ENCODE measurements at places on chromosomes 11 and 22. TPM values are rescaled to one million over a fixed set of nuclear protein-coding genes. Genes with fewer than 3 reads are reported as not detected.

The OR5B2 gene
- total RNA-seq, result 0.38 TPM

The OR4D5 gene
- total RNA-seq, result not detected

The NLRP14 gene
- not detected for total RNA-seq

DNA sequence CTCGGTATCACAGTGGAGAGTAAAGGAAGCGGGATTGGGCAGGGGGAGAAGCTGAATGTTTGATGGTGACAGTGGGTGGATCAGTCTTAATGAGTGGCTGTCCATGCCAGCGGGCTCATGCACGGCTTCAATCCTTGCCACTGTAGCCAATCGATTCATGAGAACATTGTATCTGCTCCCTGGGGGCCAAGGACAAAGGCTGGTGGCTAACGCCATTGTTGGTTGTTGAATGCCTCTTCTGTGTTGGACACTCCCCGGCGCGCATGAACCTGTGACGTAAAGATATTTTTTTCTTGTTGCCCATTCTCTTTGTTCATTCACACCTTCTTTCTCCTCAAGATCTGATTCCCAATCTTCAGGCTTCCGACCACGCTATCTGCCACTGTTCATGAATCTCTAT lies 20.9 kb upstream of the ATXN10 start:
- DNase-seq, result no peak

DNA sequence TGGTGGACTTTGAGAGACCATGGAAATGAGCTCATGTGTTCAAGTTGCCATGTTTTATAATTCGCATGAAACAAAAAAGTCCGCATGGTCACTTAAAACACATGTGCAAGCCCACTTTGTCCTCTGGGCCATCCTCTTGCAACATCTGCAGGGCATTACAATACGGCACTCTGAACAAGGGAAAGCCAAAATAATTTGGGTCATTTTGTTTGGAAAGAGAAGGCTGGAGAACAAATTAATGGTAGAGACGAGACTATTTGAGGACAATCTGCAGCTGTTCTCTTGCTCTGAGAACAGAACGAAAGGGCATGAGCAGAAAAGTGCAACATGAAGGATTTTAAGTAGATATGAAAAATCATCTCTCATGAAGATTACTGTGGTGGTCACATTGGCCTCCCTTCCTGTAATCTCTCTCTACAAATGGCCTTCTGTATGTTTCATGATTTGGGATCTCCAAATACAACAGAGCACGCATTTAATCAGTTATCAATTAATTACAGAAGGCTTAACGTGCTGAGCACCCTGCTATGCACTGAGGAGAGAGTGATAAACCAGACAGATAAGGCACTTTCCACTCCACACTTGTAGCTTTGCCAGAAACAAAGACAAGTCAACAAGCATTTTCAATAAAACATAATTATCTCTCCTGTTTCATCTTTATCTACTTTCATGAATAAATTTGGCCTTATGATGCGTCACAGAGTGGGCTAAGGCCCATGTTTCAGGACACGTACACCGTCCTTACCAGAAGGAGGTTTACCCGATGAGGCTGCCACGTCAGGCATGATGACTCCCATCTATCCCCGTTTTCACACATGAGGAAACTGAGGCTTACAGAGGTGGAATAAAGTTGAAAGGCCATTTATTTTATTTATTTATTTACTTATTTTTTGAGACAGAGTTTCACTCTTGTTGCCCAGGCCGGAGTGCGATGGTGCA lies 384.1 kb downstream of the LARGE1 start:
- DNase-seq, result no peak

Data from naive thymus-derived CD8-positive, alpha-beta T cell (primary cell).